ENCODE measurements at places on chromosomes 1 and 21.

GRCh38 chr1:12202577-12202976 is 27.3 kb upstream of the VPS13D start:
- DNase-seq = no peak

GRCh38 chr1:192158181-192158580 is at the start of gene RGS18:
Gene RGS18, plus strand, starts transcription at chr1:192158462. Its CDS starts 176 bp downstream, at chr1:192158638.
- no peak for DNase-seq

DNA sequence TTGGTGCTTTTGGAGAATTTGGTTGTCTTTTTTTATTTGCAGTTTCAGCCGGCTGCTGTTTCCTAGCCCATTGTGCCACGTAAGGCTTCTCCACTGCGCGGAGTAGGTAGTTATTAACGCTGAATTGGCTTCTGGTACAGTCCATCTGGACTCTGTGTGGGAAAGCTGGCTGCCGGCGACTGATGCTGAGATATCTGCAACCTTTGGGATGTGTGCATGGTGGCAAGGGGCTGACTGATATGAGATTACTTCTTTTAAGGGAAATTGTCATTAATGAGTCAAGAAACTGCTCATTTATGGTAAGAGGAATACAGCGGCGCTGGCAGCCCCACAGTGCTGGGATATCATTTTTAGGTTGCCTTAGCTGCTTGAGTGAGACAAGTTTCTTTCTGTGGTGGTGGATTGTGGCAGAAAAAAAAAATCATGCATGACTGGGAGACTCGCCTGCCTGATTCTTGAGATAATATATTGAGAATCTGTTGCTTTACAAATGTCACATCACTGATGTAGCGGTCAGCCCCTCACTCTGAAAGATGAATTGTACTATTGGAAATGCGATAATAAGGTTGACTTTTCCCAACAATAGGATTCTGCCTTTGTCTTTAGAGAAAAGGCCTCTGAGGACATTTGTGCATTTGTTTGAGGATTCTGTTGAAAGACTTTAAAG is 2.5 kb upstream of the ELAVL4 start:
- no peak for DNase-seq

- no peak for DNase-seq
Measured at GRCh38 chr1:228099331-228099732, 3.8 kb downstream of the C1orf35 start.

DNA sequence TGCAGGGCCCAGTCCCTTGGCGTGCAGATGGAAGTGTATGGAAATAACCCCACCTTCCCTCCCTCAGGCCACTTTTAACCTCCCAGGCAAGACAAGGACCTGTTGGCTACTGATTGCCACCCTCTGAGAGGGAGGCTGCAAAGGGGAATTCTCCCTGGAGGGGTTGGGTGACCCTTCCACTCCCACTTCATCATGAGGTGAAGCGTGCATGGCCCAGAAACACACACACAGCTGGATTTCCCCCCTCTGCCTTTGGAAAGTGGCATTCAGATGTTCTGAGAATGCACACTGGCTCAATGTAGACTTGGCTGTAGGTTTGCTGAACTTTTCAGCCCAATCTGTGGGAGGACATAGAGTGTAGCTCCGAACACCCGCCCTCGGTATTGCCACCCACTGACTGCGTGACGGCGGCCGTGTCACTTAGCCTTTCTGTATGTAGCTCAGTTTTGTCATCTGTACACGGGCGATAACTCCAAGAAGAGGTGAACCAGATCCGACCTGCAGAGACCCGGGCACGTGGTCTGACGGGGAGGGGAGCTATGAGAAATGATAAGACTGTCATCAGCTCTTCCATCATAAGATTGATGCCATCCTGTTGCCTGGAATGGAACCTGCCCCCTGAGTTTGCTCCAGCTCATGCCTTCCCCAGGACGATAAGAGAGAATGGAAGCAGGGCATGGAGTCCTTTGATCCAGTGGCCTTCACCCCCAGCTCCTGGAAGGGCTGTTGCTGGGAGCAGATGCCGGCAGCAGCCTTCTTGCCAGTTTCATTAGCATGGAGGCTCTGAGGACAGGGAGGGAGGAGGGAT is 19.3 kb downstream of the MIIP start:
- DNase-seq = no peak
